ENCODE measurements at places on chromosomes 1 and 21. TPM values are rescaled to one million over a fixed set of nuclear protein-coding genes. Genes with fewer than 3 reads are reported as not detected.

Gene TLR5
- 0.29 TPM for total RNA-seq

Gene TCEANC2
- 13.6 TPM for total RNA-seq

Gene ETNK2
- 1.9 TPM for total RNA-seq

Gene ELAPOR1
- total RNA-seq = 11.5 TPM

Gene TSEN15
- total RNA-seq = 44.1 TPM
